ENCODE measurements at places on chromosomes 2 and 18.

DNA sequence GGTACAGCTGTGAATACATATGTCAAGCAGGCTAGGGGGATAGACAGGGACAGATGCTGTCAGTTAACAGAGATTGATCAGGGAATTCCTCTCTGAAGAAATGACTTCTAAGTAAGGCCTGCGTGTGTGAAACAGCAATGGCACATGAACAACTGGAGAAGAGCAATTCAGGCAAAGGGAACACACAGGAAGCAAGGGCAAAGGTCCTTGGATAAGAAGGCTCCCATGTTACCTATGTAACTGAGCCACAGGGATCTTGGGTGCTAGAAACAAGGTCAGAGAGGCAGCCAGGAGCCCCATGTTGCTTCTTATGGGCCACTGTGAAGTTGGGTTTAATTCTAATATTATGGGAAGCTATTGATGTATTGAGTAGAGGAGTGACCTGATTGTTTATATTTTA, 373.7 kb upstream of the ACVR2A start:
- DNase-seq, result no peak

- DNase-seq, result no peak
Measured at GRCh38 chr18:39838831-39839230, 2116.2 kb upstream of the PIK3C3 start.

DNA sequence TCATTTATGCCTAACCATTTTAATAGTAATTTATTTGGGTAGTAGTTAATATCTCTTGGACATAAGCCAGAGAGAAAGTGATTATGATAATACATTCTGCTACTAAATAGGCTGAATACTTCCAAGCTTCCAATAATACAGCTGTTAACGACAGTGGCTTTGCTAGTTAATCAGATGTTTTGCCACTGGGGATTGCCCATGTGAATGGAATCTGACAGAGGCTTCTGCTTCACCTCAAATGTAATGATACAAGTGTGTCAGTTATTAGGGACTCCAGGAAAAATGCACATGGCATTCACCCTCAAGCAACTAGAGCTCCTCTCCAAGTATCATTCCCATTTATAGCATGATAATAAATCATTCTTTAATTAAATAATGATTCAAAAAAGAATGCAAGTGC, 185.0 kb upstream of the TMEFF2 start:
- no peak for DNase-seq

GRCh38 chr2:71923887-71924533, 223.7 kb downstream of the CYP26B1 start:
- DNase-seq, result peak; percentile 70

- no peak for DNase-seq
Measured at GRCh38 chr2:129319422-129319717, 660.1 kb upstream of the RAB6C start.

GRCh38 chr2:10150436-10150835, 27.9 kb downstream of the RRM2 start:
- no peak for DNase-seq

Data from activated CD8-positive, alpha-beta T cell treated with anti-CD3 and anti-CD28 coated beads, Interleukin-2, amount 10 ng/mL, durations not matched to agents 7 days and 5 days (primary cell).